Stimulated activated CD4-positive, alpha-beta T cell treated with anti-CD3 and anti-CD28 coated beads, Interleukin-2, amount 100 ng/mL, for 24 hours (primary cell): ENCODE measurements at places on chromosomes 1 and 21.

- DNase-seq = no peak
Measured at GRCh38 chr1:223197923-223198627, 55.0 kb upstream of the TLR5 start.

DNA sequence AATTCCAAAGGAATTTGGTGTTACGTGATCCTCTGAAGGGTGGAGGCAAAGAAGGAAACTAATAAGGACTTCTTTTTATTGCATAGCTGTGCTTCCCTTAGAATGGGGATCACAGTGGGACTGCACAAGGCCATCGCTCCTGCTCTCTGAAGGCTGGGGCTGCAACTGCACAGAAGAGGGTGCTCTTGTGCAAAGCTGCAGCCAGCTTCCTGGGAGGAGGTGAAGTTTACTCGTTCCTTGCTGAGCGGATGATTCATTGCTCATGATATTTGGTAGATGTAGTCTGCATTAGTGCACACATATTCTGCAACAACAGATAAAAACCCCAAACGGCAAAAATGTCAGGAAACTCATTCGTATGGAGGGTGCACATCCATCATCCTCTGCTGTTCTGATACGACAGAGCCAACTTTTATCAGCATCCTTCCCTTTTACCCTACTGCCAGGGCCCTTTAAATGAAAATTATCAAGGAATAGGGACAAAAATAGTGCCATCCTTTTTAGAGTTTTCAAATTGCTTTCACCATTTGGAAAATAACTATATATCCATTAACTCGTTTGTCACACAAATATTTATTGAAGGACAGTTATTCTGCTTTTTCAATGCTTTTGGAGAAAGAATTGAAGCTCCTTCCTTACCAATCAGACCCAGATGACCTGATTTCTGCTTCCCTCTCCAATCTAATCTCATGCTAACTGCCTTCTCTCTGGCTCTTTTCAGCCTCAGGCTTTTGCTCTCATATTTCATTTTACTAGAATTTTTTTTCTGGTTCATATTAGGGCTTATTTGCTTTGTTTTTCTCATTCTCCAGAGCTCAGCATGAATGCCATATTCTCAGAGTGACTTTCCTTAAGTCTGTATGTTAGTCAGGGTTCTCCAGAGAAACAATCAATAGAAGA, 263.6 kb downstream of the DUSP10 start:
- DNase-seq = peak; percentile 44

DNA sequence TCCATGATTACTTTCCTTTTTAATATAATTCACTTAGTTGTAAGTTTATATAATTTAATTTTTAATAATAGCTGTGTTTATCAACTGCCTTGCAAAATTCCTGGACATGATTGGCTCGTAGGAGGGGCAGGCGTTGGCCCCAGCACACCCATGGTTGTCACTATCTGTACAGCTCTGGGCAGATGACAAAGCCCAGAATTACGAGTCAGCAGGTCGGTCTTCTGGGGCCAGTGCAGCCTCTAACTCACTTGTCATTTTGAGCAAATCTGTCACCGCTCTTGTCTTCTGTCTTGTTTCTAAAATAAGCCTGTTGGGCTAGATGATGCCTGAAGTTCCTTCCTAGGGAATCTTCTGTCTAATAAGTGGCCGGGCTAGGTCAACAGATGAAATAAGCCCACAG, 21.4 kb upstream of the LRRC38 start:
- DNase-seq = no peak

DNA sequence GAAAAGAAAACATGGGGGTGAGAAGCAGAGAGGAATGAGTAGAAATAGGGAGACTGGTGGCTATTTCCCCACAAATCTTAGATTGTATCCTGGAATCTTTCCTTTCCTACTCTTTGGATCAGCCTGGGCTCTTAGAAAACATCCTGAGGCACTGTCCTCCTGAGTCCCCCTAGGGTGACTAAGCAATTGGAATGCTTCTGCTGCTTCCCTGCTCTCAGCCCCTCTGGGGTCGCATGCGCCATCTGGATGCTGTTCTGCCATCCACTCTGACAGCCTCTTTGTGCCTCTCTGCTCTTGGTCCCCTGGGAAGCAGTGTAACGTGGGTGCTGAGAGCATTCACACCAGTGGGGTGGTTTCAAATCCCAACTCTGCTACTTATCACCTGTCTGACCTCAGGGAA, 443.0 kb downstream of the SIPA1L2 start:
- DNase-seq = no peak

DNA sequence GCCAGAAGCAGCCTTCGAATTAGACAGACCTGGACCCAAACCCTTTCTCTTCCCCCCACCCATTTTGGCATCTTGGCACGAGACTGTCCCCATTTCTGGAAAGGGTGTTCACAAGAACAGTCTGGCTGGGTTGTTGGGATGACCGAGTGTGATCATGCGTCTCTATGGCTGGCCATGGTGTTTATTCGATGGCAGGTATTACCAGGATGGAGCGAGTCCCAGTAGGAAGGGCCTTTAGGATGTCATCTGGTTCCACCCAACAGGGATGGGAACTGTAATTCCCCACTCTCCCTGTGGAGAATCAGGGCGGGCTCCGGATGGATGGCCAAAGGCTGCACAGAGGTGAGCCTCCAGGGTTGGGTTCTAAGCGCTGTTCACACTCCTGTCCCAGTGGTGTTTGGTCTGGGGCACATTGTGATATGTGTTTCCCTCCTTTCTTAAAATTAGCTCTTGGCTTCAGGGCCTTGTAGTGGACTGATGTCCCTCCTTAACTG, 33.4 kb upstream of the ATP5PO start:
- DNase-seq = no peak
